ENCODE measurements at places on chromosomes 16 and 17.
A peak's percentile ranks its signal among the peaks of the same experiment; 100 is the strongest.

DNA sequence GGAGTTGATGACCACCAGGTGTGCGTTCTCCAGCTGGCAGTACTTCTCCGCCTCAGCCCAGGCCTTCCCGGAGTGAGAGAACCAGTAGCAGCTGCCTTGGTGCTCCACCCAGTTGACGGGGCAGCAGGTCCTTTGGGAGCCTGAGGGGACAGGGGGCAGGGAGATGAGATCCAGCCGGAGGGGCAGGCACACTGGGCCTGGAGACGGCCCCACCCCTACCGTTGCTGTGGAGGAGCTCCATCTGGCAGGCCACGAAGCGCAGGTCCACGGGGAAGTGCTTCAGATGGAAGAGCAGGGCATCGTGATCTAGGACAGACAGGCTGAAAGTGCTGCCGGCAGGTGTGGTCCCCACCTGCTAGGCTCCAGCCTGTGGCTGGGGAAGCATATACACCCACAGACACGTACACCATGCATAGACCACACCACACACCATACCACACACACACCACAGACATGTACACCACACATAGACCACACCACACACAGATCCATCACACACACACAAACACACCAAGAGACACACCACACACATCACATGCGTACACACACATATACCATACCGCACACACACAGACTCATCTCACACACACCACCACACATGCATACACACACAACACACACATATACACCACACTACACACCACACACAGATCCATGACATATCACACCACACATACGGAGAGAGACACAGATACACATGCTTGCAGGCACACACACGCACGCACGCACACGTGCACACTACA is 7.4 kb downstream of the ASGR2 start:
- DNase-seq: no peak

- DNase-seq: peak; percentile 14
Observed at GRCh38 chr17:82023447-82024241, 539 bp downstream of the LRRC45 start.

- DNase-seq: peak; percentile 89
Observed at GRCh38 chr17:64020056-64020766, at the start of gene ICAM2. TSS of gene ICAM2 (minus strand) at chr17:64020633. CDS start at chr17:64006691, 13,942 bp downstream.

DNA sequence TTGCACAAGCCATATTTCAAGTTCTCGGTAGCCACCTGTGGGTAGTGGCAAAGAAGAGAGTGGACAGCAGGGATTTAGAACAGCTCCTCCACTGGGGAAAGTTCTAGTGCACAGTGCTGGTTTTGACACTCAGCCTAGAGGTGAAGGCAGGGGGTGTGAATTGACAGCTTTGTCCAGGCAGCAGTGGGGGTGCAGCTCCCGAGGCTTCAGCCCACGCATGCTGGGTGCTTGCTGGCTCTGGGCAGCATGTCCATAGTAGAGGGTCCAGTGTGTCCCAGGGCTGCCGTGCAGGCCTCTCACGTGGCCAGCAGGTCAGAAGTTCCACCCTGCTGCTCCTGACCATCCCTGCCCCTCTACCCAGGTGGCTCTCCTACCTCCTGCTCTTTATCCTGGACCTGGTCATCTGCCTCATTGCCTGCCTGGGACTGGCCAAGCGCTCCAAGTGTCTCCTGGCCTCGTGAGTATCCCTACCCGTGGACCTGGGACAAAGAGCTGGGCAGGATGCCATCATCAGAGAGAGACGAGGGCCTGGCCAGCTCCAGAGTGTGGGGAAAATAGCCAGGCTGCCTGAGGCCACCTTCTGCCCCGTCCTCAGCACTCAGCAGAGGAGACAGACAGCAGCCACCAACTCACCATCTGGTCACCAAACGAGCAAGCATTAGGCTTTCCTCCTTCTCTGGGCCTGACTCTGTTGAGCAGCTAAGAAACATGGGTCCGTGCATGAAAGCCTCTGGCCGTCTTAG is 29.8 kb downstream of the TTYH2 start:
- no peak for DNase-seq

DNA sequence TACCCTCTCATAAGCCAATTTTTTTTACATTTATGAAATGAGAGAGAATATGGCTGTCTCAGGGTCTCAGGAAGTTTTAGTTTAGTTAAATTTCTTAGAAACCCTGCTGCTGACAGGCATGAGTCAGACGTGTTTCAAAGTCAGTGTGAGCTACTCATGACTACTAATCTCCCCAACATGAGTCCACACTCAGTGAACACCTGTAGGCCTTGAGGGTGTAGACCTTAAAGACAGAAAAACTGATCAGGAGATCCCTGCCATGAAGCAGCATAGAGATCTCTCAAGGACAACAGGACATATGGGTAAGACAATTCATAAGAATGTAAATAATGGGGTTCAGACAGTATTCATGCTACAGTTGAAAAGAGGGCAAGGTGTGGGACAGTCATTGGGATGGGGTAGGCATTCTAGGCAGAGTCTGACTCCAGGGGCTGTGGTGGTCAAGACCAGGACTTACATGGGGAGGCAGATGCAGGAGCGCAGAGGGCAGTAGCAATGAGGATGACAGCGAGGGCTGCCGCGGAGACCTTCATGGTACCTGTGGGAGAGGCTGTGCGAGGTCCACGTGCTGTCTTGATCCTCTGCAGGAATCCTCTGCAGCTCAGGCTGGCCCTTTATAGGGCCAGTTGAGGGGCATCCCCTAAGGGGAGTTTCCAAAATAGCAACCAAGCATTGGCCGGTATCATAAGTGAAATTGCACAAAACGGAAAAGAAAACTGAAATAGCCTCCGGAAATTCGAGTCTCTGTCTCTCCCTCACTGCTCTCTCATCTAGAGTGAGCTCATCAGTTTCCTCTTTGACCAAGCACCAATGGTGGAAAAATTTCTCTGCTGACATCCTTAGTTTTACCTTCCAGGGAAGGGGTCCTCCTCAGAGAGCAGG is at the start of gene CCL5:
TSS of gene CCL5 (minus strand) at position 588 of the 882 bp plus-strand sequence.
- DNase-seq: no peak

GRCh38 chr17:841313-841712 is 59.2 kb downstream of the MRM3 start:
- no peak for DNase-seq

GRCh38 chr17:21680366-21680765 is 12.0 kb upstream of the KCNJ18 start:
- DNase-seq: no peak

DNA sequence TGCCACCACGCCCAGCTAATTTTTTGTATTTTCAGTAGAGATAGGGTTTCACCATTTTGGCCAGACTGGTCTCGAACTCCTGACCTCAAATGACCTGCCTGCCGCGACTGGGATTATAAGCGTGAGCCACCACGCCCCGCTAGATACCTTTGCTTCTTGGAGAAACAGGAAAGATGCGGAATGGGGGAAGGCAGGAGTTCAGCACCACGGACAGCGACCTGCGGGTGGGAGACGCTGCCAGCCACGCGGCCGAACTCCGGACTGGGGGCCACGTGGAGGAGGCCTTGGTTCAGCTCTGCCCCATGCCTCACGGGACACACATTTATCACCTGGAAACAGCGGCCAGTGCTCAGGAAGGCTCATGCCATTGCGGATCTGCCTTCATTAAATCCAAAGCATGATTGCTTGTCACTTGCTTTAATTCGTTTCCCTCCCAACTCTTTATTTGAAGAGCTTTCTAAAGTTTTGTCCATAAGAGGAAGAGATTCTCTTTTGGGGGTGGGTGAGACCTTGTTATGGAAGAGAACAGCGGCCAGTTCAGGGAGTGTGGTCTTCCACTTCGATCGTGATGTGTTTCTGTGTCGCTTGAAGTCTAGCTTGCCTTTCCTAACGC is 219.9 kb downstream of the ENGASE start:
- DNase-seq: no peak

- DNase-seq: no peak
Observed at GRCh38 chr17:27871407-27871806, 21.8 kb downstream of the LYRM9 start.

GRCh38 chr16:58814348-58814801 is 80.3 kb upstream of the GOT2 start:
- no peak for DNase-seq

DNA sequence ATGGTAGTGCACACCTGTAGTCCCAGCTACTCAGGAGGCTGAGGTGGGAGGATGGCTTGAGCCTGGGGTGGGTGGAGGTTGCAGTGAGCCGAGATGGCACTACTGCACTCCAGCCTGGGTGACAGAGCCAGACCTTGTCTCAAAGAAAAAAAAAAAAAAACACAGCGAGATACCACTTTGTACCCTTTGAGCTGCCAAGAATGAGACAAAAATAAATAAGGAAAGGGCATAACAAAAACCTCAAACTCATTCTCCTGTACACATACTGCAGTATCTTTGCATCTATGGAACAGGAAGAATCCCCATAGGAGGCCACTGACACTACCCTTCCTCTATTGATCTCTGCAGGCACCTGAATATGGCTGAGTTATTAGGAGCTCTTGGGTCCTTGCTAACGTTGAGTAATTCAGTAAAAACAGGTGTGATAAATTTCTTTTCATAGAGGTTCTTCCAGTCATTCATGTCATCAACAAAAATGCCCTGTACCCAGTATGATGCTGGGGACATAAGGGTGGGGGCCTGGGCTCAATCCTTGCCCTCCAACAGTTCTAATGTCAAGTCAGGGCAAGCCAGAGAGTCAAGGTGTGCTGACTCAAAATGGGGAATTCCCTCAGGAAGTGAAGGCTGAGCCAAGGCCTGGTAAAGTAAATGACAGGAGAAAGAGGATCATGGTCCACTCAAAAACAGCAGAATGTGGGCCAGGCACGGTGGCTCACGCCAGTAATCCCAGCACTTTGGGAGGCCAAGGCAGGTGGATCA is 26.9 kb downstream of the RANBP10 start:
- no peak for DNase-seq

- DNase-seq: no peak
Observed at GRCh38 chr16:79847101-79847500, 246.6 kb upstream of the MAF start.

GRCh38 chr17:51214920-51215319 is 44.9 kb downstream of the MBTD1 start:
- no peak for DNase-seq

- no peak for DNase-seq
Observed at GRCh38 chr16:81385031-81385756, 59.4 kb upstream of the CMIP start.

DNA sequence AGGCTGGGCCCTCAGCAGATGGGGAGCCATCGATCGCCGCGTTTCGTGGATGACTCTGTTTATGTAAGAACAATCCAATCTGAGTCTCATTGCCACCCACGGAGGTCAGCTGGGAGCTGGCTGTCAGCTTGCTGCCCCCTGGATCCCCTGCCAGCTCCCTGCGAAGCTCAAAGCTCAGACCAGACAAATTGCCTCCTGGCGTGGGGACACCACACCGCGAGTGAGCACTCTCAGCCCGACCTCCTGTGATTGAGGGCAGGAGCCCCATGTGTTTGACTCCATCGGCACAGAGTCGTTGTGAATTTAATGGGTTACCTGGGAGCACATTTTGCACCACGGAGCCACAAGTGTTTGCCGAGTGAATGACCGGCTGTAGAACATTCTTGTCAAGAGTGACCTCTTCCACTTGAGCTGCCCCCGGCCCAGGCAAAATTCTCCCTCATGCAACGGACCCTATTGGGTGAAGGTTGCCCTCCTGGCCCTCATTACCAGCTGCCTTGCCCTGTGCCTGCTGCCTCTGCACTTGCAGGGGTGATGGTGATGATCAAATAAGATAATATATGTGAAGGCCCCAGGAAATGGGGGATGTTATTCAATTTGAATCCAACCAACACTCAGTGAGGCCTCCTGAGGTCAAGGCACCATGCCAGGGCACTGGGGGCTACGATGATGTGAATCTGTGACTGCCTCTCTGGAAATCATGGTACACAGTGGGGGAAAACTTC is 7.6 kb upstream of the GFAP start:
- no peak for DNase-seq

GRCh38 chr16:5016967-5017677 is 16.6 kb downstream of the NAGPA start:
- no peak for DNase-seq

DNA sequence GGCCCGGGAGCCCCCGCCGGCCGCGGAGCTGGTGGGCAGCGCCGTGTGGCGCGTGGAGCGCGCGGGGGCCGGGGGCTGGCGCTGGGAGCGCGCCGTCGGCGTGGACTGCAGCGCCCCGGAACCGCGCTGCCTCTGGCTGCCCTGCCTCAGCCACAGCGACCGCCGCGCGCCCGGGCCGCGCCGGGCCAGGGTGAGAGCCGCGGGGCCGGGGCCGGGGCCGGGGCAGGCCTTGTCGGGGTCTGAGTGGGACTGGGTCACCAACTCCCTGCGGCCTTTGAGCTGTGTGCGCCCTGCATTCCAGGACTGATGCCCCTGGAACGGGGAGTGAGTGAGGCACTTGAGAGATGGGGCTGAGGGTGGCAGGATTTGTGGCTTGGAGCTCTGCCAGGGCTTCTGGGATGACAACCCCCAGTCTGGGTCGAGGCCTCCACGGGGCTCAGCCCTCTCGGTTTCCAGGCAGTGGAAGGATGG is 25.7 kb downstream of the ARHGAP23 start:
- no peak for DNase-seq

DNA sequence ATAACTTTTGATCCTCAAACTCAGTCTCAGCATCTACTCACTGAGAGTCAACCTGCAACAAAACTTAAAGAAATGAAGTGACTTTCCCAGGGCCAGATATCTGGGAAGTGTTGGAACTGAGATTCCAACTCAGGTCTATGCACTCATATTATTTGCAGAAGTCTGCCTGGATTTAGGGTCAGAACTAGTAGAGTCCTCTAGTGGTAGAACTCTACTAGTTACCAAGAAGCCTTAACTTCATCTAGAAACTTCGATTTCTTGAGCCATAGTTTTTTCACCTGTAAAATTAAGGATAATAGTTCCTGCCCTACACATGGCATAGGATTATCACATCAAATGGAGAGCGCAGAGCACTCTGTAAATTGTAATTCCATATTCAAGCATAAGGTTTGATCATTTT is 23.4 kb upstream of the KRT24 start:
- no peak for DNase-seq

DNA sequence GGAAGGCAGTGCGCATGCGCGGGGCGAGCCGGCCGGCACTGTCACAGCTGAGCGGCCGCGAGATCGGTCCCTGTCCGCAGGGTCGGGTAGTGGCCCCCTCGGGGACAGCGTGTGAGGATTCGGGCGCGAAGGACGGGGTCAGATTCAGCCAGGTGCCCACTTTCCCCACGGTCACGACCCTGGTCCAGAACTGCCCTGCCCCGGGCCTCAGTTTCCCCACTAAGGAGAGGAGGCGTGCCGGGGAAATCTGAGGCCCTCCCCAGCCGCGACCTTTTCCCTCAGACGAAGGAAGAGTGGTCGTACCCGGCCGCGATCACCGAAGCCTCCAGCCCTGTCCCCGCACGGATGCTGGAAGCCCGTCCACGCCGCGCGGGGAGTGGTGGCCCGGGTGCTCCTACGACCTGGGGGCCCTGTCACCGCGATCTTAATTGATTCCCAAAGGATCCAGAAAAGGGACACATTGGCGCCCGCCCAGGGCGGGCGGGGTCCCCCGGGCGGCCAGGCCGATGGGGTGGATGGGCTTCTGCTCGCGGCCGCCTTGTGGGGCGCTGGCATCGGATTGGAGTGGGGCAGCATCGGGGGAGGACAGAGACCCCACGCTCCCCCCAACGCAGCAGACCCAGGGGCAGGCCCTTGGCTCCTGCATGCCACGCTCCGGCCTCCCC is 57.7 kb downstream of the SRL start:
- no peak for DNase-seq

All from GDM1 (cell line).